ENCODE measurements at places on chromosomes 16 and 17.
A peak's percentile ranks its signal among the peaks of the same experiment; 100 is the strongest.

GRCh38 chr17:40355123-40355803, 9.3 kb downstream of the GJD3 start:
- DNase-seq, result no peak

DNA sequence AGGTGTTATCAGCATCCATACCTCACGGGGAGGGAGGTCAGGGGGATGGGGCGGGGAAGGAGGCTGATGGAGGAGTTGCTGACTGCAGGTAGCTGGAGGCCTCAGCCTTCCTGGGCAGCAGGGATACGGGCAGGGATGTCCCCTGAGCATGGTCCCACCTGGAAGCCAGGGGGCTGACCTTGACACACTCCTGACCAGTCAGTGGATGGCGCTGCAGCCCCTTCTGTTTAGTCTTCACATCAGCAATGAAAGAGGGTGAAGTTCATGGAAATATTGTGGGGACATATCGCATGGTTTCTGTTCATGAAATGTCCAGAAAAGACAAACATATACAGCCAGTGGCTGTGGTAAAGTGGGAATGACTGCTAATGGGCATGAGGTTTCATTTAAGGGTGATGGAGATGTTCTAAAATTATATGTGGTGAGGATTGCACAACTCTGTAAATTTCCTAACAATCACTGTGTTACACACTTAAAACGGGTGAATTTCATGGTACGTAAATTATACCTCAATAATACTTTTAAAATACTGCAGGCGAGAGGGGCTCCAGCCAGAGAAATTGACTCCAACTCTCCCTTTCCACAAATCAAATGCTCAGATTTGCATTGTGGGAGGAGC, 489.6 kb downstream of the CDH13 start:
- DNase-seq, result no peak

- no peak for DNase-seq
These were observed 2.2 kb downstream of the APPBP2 start for GRCh38 chr17:60523822-60524221.

GRCh38 chr16:69190046-69190588, 3.2 kb downstream of the SNTB2 start:
- no peak for DNase-seq

DNA sequence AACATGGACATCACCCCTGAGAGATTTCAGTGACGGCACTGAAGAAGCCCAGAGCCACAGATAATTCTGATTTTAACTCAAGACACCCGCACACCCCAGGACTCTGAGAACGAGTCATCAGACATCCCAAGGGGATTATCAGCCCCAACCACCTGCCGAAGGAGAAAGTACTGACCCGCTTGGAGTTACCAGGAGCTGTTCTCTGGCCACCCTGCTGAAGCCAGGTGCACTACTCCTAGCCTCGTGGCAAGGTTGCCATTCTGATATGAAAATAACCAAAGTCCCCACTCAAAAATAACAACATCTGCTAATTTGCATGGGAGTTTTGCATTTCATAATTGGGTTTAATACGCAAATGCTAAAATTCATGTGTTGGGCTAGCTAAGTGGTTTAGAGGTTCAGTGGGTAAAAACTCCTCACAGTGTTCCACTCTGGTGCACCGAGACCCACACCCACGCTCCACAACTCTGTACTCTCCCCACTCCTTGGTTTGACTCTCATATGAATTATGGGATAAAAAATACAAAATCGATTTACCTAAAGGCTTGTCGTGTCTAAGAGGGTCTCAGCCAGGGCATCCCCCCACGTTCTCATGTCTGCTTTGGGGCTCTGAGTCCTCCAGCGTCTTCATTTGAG, 143.0 kb upstream of the NOL11 start:
- no peak for DNase-seq

DNA sequence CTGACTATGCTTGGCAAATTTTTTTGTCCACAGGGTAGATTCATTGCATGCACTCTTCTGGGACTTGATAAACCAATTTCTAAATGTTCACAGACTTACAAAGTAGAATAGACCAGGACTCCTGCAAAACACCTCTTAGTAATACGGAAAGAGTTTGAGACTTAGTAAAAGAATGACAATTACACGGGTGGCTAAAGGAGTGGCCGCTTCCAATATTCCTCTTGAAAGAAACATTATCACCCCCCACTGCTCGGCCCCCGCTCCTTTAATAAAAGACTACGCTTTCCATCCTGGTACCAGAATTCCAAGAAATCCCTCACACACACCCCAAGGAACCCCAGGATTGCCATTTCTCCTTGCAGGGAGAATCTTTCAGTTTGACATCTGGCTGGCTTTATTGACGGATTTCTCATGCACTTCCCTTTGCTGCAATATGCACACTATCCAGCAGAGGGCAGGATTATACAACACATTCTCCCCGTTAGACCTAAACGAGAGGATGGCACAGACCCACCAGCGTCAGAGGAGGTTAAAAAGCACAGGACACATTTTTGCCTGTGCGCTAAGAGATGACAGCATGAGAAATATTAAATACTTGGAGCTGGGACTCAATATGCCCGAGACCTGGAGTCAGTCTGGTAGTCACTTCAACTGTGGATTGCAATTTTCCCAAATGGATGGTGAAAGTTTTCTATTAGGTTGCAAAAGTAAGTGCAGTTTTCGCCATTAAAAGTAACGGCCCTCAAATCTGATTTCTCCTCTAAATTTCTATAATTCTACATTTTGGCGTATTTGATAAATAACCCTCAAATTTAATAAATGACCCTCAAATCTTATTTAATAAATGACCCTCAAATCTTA, 46.6 kb upstream of the NUDT7 start:
- DNase-seq, result peak; percentile 45

- no peak for DNase-seq
These were observed 47.8 kb upstream of the SLC47A1 start for GRCh38 chr17:19485800-19486340.

- no peak for DNase-seq
These were observed 29.0 kb downstream of the RBBP6 start for GRCh38 chr16:24568392-24568791.

- no peak for DNase-seq
These were observed 70.7 kb downstream of the CLEC16A start for GRCh38 chr16:11015076-11015475.

DNA sequence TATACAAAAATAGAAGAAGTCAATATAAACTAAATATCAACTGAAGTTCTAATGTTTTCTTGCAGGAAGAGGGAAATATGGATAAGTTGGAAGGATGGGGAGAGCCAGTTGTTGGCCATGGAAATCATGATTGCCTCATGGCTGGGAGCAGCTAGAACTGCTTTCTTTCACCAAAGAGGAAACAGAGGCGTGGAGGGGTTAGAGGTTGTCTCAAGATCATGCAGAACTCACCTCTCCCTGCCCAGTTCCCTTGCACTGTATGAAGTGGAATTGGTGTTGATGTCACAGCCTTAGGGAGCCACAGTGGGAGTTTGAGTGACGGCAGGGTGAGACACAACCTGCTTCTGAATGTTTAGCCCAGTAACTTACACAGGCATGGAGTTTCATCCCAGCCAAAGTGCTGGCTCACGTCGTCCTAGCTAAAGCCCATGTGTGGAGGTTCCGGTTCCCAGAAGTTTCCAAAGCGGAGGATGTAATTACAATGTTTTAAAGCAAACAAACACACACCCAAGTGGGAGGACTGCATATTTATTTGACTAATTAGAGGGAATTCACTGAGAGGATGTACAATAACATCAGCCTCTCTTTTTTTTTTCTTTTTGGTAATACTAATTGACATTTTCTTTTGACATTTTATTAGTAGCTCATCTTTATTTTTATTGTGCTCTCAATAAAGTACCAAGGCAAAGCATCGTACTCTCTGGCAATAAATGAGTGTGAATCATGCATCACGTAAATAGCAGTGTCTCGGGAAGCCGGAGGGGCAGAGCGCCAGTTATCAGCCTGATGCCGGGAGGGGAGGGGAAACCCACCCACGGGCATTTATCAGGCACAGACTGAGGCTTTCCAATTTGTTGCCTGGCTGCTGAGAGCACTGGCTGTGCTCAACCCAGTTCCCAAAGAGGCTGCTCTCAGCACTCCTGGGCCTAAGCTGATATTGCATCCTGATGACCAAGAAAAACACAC, 118.7 kb upstream of the CDH5 start:
- DNase-seq, result no peak

DNA sequence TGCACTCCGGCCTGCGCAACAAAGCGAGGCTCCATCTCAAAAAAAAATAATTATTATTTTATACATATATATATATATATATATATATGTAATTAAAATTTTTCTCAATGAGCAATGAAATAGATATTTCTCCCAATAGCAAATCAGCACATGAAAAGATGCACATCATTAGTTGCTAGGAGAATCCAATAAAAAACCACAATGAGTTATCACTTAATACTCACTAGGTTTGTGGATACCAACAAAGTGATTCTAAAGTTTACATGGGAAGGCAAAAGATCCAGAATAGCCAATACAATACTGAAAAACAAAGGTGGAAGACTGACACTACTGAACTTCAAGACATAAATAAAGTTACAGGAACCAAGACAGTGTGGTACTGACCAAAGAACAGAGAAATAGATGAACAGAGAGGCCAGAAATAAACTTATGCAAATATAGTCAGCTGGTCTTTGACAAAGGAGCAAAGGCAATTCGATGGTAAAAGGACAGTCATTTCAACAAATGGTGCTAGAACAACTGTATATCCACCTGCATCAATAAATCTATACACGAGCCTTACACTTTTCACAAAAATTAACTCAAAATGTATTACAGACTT, 13.6 kb downstream of the SMG6 start:
- DNase-seq, result no peak

DNA sequence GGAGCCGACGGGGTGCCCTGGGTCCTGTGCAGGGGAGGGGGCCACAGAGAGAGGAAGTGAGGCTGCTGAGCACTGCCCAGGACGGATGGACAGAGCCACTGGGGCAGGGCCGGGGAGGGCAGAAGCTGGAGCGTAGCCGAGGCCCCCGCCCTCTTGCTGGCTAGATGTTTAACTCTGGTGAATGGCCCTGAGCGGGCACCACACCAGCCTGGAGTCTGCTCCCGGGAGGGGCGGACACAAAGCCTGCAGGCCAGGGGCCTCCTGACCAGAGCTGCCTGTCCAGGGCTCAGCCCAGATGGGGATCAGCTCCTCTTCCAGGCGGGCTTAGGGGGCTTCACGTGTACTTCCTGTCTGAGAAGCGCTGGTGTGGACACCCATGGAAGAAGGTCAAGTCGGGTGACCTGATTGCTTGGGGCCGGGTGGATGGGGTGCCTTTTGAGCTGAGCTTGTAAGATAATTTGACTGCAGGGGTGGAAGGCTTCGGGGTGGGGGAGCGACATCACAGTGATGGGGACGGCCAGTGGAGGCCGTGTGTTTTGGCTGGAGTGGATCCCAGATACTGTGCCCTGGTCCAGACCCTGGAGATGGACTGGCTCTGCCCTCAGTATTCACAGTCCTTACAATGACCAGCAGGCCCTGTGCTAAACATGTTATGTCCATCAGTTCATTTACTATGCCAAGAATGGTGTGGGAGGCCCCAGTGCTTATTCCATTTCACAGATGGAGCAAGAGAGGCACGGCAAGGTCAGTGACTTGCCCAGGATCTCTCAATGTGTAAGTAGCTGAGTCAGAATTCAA, 33.7 kb upstream of the CIBAR2 start:
- DNase-seq, result no peak

DNA sequence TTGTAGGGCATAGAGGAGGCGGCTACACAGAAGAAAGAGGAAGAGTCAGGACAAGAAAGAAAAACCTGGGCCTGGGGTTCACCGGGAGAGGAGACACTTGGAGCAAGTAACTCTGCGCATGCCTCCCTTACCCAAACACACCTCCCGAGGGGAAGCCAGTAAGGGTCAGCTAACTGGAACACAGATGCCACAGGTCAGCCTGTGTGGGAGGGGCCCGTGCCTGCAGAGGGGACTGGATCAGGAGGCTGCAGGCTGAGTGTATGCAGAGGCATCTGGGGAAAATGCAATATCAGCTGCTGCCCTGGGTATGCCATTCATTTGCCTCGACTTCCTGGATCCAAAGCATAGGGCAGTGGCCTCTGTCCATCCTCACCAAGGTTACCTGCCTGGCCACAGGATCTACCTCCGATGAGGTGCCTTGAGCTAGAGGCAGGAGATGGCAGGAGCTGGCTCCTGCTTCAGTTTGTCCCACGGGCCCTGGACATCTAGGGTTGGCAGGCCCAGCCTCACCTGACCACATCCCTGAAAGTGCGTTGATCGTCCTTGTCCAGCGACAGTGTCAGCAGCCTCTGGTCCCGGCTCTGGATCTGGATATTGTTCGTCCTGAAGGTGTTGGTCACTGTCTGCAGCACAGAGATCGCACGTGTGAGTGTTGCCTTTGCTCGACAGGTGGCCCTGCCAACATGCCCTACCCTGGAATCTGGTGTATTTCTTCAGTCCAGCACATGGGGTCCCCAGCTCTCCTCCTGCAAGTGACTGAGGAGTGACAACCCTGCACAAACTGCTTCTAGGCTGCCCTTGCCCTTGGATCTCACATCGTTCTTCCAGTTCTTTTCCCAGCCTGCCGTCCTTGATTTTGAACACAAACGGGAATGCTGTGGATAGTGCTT, 4.6 kb upstream of the MFSD6L start:
- no peak for DNase-seq

- no peak for DNase-seq
These were observed 174.9 kb upstream of the CIBAR2 start for GRCh38 chr16:85286951-85287814.

DNA sequence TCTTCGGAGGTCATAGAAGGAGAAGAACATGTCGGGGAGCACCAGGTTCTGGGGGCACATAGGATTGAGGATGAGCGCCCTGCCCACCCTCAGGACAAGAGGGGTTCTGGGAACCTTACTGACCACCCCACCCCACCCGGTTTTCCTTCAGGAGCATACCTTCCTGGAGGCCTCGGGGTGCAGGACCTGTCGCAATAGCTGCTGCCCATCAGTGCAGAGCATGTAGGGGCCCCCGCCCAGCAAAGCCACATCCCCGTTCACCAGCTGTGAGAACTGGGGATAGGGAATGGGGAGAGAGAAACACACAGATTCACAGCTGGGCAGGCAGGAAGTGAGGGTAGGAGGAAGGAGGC, 2.1 kb downstream of the ESRP2 start:
- no peak for DNase-seq

DNA sequence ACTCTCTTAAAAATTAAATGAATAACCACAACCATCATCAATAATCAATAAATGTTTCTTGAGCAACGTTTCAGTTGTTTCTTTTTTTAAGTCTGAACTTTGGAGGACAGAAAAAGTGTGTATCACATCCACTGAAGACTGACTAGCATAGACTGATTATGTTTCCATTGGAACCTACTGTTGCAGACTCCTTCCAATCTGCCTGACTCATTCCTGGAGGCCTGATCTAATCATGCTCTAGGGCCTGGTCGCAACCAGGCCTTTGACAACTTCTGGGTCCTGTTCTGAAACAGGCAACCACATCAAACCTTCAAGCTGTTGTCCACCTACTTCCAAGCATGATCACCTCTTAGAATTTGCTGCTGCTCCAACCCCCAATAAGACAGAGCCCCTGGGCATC, 109.2 kb upstream of the NUDT7 start:
- DNase-seq, result no peak

GRCh38 chr16:50533317-50533716, 14.9 kb upstream of the NKD1 start:
- no peak for DNase-seq

- no peak for DNase-seq
These were observed 697.2 kb downstream of the TOX3 start for GRCh38 chr16:51849715-51850114.
